ENCODE measurements at places on chromosomes 2 and 18.

GRCh38 chr18:44818668-44819403 is 138.1 kb downstream of the SETBP1 start:
- DNase-seq: no peak

DNA sequence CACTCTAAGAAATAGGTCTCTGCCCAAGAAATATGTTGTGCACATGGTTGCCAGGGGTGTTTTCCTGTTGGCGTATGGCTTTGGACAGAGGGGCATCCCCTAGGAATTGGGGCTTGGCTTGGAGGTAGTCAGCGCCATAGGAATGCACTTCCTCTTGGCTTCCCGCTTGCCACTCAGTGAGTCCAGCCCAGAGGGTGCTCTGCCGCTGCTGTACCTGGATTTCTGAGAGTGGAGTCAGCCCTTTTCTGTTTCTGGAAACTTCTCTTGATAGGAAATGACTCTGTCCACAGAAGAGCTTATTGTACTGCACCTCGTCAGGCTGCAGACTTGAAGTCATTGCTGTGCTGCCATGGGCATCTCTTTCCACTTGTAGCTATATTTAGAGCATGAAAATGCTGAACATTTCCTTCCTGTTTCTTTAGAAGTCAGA is 116.7 kb upstream of the MGAT5 start:
- DNase-seq: peak; percentile 69

DNA sequence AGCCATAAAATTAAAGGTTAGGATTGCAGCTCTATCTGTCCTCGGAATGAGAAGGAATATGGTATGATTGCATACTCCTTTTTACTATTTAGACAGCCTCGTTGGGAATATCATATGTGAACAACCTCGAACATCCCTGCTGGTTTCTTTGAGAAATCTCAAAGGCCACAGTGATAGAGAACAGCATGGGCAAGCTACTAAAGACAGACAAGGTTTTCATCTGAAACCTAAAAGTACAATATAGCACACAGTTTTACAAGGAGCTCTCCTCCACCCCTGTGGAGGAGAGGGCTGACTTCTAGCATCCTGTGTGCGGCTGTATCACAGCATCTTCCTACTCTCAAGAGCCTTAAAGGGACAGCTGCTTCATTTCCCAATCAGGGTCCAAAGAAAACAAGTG is 104.3 kb downstream of the VWC2L start:
- DNase-seq: no peak

GRCh38 chr18:59851784-59852399 is 47.9 kb upstream of the PMAIP1 start:
- DNase-seq: no peak

GRCh38 chr2:144151851-144152250 is 368.1 kb downstream of the ZEB2 start:
- no peak for DNase-seq

- no peak for DNase-seq
These were observed 46.6 kb downstream of the IKZF2 start for GRCh38 chr2:213104903-213105202.

DNA sequence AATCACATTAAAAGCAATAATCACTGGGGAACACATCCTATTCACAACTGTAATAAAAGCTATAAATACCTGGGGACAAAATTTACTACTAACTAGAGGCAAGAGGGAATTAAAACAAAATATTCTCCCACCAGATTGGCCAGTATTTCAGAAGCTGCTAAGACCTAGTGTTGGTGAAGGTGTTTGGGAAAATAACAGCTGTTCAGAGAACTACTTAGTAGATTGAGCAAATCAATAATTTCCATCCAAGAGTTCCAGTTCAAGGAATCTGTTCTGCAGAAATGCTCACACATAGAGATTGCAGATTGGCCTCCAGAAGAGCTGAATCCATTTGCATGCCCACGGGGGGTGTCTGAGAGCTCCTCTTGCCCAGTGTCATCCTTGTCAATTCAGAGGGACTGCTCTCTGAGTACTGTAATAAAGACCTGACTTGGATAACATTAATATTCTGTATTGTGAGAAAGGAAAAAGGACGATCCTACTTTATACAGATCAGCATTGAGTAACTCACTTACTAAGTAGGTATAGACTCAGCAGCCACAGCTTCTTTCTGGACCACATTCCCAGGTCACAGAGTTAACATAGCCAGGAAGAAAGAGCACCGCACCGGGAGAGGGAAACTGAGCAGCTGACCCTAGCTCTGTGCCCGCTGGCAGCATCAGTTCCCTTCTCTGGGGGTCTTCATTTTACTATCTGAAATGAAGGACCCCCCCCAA is 5.6 kb downstream of the TUBB6 start:
- no peak for DNase-seq

GRCh38 chr18:76979906-76980305 is 152.7 kb downstream of the MBP start:
- no peak for DNase-seq
